ENCODE measurements at places on chromosomes 2 and 18.
A peak's percentile ranks its signal among the peaks of the same experiment; 100 is the strongest.

DNA sequence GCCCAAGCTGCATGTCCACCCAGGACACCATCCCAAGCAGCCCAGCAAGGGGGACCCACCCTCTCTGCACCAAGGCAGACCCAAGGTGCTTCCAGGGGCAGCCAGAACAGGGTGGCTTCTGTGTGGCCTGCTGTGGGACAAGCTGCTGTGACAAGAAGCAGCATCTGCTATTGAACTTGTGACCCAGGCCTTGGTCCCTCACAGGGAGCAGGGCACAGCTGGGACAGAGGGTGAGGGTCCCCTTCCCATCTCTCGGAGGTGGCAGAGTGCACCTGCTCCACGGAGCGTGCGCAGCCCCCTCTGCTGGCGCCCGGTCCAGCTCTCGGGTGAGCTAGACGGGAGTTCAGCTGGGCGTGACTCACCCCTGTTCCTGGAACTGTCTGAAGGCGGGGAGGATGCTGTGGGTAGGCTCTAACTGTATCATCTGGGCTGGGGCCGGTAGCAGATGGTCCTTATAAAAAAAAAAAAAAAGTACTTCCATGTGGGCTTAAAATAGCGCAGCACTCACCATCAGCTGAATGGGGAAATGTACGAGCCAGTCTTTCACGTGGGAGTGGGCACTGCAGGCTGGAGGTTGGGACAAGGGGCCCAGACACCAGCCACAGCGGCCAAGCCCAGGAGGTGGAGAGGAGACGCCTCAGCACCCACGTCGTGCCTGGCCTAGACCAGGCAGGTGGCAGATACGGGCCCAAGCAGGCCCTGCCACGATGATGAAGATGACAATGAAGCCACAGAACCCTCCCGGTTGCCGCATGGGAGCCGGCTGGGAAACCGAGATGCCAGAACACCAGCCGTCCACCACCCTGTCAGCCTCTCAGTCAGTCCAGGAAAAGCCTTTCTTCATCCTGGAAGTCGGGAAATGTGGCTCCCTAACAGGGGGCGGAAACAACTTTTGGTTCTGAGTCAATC, 136.8 kb upstream of the ID2 start:
- DNase-seq: peak; percentile 79

DNA sequence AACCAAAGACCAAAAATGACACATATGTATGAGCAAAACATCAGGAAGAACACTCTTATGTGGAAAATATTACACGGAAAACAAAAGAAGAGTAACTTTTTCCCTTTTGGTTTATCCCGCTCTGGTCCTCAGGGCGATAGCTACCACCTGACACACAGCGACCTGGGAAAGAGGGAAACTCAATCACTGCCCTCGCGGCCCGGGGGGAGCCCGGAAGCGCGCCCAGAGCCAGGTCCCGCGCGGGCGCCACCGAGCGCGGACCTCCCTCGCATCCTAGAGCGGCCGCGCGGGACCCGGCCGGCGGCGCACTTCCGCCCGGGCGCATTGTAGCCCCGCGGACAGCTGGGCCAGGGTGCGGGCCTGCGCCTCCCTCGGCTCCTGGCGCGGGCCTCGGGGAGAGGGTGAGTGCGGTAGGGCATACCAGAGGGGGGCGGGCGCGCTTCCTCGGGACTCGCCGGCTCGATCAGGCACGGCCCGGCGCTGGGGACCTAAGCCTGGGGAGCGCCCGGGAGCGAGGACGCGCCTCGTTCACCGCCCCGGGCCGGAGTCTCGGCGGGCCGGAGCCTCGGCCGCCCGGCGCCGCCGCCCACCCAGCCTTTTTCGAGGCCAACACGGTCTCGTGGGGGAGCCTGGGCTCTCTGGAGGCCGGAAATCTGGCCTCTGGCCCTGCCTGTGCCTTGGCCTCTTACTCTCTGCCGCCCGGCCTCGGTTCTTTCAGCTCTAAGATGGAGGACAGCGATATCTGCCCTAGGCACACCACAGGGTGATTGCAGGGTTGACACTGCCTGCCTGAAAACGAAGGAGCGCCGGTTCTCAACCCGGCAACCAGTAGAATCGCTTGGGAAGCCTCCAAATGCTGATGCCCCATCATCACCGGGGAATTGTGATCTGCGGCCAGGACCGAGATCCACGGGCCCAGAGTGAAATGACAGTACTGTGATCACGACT, at the start of gene ELAC1:
ELAC1 (plus strand) TSS at position 327 of the 948 bp plus-strand sequence. CDS start 6,365 bp downstream, outside the sequence.
- peak; percentile 91 for DNase-seq

- no peak for DNase-seq
These were observed 99.4 kb upstream of the TRIB2 start for GRCh38 chr2:12617366-12617765.

- no peak for DNase-seq
These were observed 14.5 kb downstream of the CCDC88A start for GRCh38 chr2:55405116-55405515.

- DNase-seq: no peak
These were observed 35.2 kb upstream of the STPG4 start for GRCh38 chr2:47190188-47190881.

Measured in left ventricle myocardium superior (tissue), 1 donor.